ENCODE measurements at places on chromosomes 6 and 20.

DNA sequence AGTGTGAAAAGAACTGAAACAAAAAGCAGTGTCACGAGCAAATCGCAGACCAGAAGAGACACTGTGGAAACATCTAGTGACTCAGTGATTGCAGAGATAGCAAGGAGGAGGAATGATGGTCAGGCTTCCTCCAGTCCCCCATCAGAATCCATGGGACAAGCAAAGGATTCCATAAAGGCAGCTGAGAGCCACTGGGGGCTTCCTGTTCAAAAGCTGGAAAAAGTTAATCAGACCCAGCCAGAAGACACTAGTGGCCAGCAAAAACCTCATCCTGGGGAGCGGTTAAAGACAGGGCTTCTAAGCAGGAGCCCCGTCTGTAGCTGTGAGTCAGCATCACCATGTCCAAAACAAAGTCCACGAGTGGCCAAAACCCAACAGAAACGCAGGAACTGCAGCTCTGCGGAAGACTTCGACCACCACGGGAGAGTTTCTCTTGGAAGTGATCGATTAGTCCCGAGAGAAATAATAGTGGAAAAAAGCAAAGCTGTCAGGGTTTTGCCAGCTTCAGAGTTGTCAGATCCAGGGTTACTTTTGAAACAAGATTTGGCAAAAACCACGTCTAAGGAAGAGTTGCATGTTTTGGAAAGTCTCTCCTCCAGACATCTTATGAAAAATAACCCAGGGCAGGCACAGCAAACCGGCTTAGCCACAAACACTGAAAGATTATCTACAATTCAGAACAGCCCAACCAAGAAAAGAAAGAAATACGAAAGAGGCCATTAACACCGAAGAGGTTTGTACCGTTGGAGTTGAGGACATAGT lies 51.0 kb downstream of the JAG1 start:
- DNase-seq = no peak

GRCh38 chr6:137188855-137189254 lies 15.4 kb upstream of the IL22RA2 start:
- no peak for DNase-seq

GRCh38 chr20:4483486-4483885 lies 238.2 kb upstream of the PRND start:
- DNase-seq = peak; percentile 69

DNA sequence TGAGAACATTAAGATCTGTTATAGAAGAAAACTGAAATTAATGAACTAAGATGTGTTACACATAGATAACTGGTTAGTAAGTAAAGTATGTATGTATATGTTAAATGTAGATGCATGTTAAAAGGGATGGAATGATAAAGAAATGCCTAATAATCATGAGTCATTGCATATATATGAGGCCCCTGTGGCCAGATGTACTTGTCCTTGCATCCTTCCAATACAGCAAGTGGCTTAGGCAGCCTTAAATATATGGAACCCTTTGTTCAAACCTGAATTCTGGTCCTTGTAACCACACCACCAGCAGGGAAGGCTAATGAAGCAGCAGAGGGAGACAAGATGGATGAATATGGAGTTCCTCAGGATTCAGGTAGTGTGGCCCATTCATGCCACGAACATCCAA lies 9.8 kb upstream of the AKAP7 start:
- peak; percentile 36 for DNase-seq

GRCh38 chr6:41092421-41093140 lies 19.8 kb downstream of the NFYA start:
- DNase-seq = no peak

GRCh38 chr6:110147870-110148269 lies 31.6 kb downstream of the WASF1 start:
- DNase-seq = no peak

GRCh38 chr6:157520117-157520406 lies 139.1 kb downstream of the ZDHHC14 start:
- DNase-seq = no peak

- no peak for DNase-seq
Measured at GRCh38 chr6:9159051-9159450, 723.7 kb upstream of the SLC35B3 start.

GRCh38 chr6:158831571-158831970 lies 12.4 kb upstream of the EZR start:
- no peak for DNase-seq

DNA sequence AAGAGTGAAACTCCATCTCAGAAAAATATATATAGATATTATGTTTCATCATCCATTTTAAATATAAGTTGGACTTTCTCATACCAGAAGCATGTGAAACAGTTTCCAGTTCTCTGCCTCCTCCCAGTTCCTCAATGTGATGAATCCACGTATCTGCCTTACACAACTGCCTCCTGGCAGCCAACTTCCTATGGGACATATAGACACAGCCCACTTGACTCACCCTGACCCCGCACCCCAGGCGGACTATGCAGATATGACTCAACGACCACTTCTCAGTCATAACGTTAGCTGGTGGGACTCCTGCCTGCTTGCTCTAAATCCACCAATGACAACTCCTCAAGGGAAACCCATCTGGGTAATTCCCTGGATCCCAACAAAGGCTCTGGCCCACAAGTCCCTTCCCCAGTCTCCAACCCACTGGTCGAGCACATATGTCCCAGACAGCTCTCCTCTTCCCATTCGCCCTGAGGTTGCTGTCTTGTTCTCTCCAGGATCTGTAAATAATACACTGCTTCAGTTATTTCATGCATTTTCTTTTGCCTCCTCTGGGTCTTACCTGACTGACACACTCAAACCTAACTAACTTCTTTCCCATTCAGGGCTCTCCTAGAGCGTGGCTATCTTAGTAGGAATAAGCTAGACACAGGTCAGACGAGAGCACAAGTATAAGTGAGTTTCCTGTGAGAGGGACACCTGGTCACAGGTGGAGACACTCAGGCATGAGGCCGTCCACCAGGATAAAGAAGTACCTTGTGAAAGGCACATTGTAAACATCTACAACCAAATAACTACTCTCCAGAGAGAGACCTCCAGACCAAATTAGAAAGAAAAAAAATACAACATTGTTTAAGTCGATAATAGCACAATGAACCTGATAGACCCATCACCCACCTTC lies 548.5 kb downstream of the CD83 start:
- DNase-seq = peak; percentile 90

DNA sequence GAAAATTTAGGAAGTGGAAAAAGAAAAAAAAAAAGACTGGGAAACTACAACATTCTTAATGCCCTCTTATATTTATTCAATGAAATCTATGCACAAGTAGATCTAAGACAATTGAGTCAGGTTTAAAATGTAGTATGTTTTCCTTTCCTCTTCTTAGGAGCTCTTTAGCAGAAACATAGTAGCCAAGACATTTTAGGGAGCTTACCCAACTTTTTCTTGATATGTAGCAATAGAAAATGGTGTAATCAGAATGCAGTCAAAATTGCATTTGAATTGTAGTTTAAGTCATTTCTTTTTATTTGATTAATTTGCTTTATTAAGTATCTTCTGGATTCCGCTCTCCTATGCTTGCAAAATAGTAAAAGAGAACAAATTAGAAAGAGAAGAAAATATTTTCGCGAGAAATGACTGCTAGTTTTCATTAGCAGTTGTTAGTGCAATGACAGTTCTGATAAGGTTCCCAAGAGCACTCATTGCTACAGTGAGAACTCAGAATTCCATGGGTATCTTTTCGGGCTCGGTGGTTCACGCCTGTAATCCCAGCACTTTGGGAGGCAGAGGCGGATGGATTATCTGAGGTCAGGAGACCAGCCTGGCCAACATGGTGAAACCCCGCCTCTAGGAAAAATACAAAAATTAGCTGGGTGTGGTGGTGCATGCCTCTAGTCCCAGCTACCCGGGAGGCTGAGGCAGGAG lies 52.2 kb downstream of the JARID2 start:
- no peak for DNase-seq

- DNase-seq = no peak
Measured at GRCh38 chr6:111770263-111771093, 102.8 kb downstream of the FYN start.

- DNase-seq = no peak
Measured at GRCh38 chr6:150297327-150298029, 71.3 kb upstream of the IYD start.

DNA sequence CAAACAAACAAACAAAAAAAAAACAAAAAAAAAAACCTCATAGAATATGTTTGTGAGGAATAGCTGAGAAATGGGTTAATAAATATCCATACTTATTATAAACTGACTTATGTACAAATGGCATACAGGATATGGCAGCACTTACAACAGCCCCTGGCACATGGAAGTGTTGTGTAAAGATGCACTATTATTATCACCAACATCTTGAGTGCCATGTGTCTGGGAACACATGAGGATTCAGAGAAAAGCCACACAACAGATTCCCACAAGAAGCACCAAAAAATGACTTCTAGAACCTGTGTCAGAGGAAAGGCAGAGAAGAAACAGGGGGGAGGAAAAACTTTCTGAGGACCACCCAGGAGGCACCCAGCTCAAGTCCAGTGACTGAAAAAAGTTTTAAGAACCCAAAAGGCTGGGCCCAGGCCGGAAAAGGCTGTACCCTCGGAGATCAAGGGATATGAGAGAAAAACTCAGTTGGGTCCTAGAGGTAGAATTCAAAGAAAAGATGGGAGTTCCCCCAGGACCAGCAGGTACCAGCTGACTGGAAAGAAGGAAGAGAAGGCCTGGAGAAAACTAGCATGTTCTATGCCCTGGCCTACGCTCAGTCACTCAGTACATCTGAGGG lies 9.4 kb upstream of the TAF8 start:
- no peak for DNase-seq

DNA sequence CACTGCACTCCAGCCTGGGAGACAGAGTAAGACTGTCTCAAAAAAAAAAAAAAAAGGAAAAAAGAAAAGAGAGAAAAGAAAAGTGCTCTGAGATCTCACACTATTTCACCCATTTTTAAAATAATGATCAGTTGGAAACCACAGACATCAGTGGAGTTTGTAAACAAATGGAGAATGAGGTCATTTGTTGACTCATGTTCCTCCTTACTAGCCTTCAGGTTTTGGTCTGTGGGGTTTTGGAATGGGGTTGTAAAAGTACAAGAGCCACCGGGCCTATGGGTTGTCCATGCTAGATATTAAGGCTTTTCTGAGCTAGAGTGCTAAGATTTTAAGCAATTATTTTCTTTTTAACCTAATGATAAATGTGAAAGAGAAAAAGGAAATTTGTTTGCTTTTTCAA lies 104.4 kb upstream of the PRL start:
- no peak for DNase-seq

DNA sequence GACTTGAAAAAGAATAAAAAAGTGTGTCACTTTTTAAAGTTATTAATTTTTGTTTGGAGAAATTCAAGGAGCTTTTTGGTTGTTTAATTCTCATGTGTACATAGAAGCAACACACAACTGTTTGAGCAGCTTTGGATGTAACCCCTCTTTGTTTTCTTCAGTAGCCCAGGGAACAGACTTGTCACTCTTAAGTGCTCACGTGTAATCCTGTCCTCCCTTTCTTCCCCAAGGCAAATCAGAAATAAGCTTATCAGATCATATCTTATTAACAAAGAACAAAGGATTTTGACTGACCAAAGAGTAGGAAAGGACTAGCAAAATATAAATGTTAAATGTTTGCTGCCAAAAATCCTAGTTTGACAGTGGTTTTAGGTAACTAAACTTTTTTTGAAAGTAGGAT lies 7.3 kb upstream of the FLRT3 start:
- DNase-seq = no peak

Data from fibroblast of skin of left quadriceps (primary cell).